HepG2 (cell line): ENCODE measurements at places on chromosomes 1 and 21. TPM values are rescaled to one million over a fixed set of nuclear protein-coding genes. Genes with fewer than 3 reads are reported as not detected.

The VWA1 gene
- 25.1 and 57.5 TPM in 2 replicates for total RNA-seq

The PEX10 gene
- 38.3 and 39.6 TPM in 2 replicates for total RNA-seq

The CALML6 gene
- total RNA-seq = 0.11 TPM in 1 of 2 replicates, not detected in the other

The PER3 gene
- 3.0 and 3.3 TPM in 2 replicates for total RNA-seq

- no peak for DNase-seq
Observed at GRCh38 chr1:26191739-26192138, 1.3 kb downstream of the CATSPER4 start.

DNA sequence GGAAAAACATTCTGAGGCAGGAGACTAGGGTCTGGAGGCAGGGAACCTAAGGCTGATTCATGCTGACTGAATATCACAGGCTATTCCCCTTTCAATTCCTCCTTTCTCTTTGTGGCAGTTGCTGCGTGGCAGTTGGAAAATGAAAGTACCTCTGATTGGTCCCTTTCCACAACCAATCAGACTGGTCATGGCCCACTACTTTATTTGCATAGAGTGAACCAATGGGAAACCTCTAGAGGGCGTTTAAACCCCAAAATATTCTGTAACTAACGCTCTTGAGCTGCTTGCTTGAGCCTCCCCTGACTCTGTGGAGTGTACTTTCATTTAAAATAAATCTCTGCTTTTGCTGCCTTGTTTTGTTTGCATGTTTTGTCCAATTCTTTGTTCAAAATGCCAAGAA is 27.7 kb upstream of the VN1R5 start:
- no peak for DNase-seq

DNA sequence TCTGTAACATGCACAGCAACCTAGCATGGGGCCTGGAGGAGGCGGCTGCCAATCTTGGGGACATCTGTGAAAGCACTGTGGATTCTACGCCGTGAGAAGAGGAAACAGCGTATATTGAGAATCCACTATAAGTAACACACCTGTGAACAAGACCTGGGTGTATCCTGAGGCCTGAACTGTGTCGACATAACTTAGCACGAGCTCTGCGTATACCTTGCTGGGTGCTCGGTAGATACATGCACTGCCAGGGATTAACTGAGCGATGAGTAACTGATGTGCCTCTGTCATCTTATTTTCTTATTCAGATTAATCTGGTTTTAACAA is 58.6 kb downstream of the DDX20 start:
- DNase-seq = no peak
